ENCODE measurements at places on chromosomes 3 and 15. TPM values are rescaled to one million over a fixed set of nuclear protein-coding genes. Genes with fewer than 3 reads are reported as not detected.

STRC gene
- 1.0 TPM for total RNA-seq

DNA sequence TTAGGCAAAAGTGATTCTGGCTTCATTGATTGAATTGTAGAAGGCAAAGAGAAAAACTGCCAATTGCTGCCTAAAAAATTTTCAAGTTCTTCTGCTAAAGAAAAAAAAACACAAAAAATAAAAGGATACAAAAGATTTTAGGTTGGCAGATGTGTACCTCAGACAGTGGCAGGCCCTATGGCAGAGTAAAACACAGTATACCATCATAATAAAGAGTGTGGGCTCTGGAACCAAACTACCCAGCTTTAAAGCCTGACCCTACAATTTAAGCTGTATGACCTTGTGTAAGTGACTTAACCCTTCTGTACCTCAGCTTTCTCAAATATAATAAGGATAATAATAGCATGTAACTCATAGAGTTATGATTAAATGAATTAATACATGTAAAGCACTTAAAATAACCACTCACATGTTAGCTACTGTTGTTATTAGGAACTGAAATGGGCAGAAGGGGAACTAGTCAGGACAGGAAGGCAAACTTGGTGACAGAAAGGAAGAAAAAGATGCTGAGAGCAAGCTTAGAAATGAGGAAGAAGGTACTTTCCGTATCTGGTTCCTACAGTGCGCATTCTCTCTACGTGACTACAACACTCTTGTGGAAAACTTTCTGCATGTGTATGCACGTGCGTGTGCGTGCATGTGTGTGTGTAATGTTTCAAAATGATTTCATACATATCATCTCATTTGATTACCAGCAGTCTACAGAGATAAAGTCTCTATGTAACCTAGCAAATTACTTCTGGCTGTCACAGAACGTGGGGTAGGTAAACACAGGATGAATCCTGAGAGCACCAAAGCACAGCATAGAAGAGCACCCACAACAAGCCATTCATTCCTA, 13.6 kb upstream of the GATM start:
- peak overlapping the region; percentile 86 for H3K27ac ChIP-seq
- DNase-seq, result peak; percentile 88
- H3K4me3 ChIP-seq, result no peak overlapping the region
- H3K36me3 ChIP-seq, result no peaks in the 10 kb centered on the region
- peaks cover 19% of the 10 kb centered on the region for H3K4me1 ChIP-seq
- H3K27me3 ChIP-seq, result no peaks in the 10 kb centered on the region

HESX1 gene
- 0.39 TPM for total RNA-seq

DNA sequence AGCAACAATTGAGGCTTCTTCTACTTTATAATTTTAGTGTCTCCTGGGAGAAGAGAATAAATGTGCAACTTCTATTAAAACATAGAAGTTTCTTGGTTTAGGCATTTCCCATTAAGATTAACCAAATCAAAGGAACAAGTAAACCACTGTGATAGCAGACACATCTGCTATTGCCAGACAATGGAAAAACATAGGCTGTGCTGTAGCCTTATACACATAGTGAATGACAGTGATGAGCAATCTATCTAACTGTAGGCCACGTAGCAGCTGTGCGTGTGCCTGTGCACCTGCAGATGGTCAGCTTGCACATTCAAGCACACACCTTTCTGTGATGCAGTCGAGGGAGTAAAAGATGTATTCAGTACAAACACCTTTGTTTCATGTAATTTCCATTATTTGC, 32.7 kb downstream of the GNB4 start:
- H3K36me3 ChIP-seq, result peaks cover 10% of the 10 kb centered on the region
- H3K27me3 ChIP-seq, result no peaks in the 10 kb centered on the region

DNA sequence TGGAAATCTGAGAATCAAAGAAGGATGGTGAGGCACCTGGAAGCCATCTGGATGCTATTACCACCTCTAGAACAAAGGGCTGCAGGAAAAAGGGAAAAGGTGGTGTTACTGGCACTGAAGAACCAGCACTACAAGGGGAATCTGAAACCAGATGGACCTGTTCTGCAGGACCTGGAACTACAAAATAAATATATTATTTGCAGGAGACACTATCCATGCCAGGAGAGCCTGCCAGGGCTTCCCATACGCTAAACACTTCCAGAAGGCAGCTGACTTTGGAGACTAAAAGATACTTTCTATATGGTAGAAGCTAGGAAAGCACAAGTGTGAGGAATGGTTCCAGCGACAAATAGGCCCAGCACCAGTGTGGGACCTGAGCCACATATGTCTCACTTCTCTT, 83.4 kb upstream of the POU1F1 start:
- H3K27me3 ChIP-seq, result no peaks in the 10 kb centered on the region
- no peak overlapping the region for H3K27ac ChIP-seq
- no peaks in the 10 kb centered on the region for H3K4me1 ChIP-seq
- H3K36me3 ChIP-seq, result no peaks in the 10 kb centered on the region
- DNase-seq, result no peak

ZNF619 gene
- 27.6 TPM for total RNA-seq
